CD4-positive, alpha-beta T cell treated with Interleukin-15 for 1 hour (primary cell): ENCODE measurements at places on chromosomes 6 and 20.

DNA sequence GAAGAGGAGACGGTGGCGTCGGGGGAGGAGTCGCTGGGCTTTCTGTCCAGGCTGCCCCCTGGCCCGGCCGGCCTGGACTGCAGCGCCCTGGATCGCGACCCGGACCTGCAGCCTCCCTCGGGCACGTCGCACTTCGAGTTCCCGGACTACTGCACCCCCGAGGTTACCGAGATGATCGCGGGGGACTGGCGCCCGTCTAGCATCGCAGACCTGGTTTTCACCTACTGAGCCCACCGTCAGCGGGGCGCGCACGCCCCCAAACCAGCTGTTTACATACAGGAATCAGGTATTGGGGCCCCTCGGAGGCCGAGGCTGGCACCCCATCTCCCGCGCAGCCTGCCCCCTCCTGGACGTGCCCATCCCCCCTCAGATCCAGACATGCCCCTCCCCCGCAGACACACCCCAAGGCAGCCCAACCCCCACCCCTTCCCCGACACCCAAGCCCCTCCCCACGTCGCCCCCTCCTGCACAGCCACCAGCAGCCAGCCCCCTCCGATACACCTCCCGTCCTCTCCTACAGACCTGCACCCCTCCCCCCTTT is 1.4 kb downstream of the SOX12 start:
- no peak for DNase-seq

DNA sequence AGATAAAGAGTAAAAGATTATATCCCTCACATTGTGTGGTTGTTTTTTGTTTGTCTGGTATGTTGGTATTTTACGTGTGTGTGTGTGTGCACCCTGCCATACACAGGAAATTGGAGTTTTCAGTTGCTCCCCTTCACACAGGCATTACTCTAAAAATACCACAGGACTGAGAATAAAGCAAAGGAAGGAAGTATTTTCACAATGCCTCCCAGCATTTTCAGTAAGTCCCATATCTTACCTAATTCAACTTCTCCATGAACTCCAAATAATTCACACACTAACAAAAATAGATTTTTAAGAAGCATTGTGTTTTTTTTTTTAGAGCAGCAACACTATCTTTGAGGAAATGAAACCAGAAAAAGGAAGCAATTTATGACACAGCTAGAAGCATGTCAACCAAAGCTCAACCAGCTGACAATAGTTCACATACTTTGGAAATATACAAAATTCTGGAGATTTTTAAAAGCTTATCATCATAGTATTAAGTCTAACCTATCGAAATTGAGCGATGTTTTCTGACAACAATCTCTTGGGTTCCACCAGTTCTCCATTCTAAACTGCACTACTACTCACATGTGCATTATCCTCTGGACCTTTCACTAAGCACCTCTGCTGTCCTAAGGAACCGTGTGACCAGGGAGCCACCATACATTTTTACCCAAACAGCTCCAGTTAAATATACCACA is 2.1 kb downstream of the UBE2J1 start:
- no peak for DNase-seq

DNA sequence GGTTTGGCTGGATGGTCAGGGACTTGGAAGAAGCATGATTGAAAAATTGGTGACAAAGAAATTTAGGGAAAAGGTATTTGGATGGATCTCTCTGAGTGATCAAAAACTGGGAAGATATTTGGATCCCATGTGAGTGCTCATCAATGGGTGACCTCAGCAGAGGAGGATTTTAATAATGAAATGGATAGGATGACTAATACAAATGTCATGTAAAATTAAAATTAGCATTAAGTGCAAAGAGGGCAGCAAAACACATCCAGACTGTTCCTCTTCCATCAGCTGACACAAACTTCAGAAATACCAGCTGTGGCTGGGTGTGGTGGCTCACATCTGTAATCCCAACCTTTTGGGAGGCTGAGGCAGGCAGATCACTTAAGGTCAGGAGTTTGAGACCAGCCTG is 151.7 kb downstream of the THBS2 start:
- DNase-seq, result no peak

GRCh38 chr20:59775687-59776055 is 157.8 kb downstream of the SYCP2 start:
- no peak for DNase-seq

GRCh38 chr6:157017861-157018260 is 240.7 kb downstream of the ARID1B start:
- DNase-seq, result no peak

DNA sequence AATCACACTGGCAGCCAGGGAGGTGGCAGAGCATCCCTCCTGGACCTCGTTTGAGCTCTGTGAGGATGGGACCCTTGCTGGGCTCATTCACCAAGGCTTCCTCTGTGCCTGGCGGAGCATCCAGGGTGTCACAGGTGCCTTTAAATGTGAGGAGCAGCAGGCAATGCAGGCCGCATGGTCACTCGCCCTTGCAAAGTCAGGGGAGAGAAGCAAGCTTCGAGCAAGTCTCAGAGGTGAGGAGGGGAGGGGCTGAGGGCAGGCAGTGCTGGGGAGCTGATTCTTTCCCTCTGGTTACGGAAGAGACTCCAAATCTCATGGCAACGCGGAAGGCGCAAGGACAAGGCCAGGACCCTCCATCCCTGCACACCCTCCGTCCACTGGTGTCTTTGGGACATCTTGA is 182.7 kb upstream of the PMEPA1 start:
- no peak for DNase-seq

DNA sequence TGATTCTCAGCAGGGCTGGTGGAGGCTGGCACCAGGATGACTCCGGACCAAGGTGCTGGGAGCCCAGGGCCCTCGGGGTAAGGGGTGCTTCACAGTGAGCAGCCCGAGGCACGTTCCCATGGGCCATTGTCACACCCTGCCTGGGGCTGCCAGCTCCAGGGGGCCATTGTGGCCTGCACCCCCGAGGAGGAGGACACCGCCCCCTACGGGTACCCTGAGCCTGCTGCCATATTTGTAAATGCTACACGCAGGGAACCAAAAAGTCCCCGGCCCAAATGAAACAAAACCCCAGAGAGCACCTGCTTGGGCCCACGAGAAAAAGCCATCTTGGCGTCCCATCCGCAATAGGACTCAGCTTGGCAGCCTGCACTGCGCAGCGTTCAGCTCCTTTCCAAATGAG is 64.7 kb upstream of the GATA5 start:
- DNase-seq, result no peak

DNA sequence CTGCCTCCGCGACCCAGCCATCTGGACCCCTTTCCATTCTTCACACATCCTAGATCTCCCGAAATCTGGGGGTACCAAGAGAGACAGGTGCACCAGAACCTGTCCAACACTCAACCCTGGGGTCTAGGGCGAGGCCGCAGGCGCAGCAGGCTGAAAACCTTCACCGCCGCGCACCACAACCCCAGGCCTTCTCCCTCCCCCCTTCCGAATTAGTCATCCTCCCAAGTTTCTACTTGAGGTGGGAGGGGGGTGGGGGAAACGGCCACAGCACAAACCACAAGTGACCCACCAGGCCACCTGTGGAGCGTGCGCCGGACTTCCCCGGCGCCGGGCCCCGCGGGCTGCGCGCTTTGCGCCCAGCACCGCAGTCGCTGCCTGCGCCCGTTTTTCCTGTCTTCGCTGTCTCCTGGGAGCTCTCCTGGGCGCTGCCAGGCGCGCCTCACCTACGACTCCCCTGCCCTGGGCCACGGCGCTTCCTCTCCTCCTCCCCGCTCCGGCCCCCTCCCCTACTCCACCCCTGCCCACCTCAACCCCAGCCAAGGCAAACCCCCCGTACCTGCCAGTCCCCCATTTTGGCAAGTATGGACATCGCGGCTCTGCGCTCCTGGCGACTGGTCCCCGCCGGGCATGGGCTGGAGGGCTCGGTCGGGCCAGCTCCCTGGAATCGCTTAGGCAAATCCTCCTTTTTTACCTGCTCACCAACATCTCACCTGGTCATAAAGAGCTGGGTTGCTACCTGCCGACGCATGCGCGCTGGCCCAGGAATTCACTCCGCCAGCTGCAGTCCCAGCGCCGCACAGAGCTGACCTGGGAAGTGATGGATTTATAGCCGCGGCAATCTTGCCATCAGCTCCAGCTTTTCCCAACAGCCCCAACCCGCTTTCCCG is 4.2 kb upstream of the TFAP2A start:
- no peak for DNase-seq

GRCh38 chr6:38477680-38478260 is 162.0 kb downstream of the BTBD9 start:
- DNase-seq, result no peak

DNA sequence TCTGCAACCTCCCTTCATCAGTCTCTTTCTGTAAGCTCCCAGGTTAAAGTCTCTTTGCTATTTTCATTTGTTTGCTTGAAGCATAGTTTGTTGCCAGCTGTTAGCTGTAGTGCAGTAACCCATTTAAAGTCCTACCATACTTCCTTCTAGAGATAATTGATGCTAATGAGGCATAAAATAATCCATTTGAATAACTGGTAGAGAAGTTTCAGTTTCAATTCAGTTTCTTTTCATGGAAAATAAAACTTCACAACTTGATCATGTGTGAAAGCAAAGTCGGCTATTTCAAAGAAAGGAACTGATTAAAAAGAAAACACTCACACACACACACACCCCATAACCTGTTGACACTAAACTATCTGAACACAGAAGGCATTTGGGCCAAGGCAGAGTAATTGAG is 68.5 kb upstream of the TENT5A start:
- DNase-seq, result no peak

DNA sequence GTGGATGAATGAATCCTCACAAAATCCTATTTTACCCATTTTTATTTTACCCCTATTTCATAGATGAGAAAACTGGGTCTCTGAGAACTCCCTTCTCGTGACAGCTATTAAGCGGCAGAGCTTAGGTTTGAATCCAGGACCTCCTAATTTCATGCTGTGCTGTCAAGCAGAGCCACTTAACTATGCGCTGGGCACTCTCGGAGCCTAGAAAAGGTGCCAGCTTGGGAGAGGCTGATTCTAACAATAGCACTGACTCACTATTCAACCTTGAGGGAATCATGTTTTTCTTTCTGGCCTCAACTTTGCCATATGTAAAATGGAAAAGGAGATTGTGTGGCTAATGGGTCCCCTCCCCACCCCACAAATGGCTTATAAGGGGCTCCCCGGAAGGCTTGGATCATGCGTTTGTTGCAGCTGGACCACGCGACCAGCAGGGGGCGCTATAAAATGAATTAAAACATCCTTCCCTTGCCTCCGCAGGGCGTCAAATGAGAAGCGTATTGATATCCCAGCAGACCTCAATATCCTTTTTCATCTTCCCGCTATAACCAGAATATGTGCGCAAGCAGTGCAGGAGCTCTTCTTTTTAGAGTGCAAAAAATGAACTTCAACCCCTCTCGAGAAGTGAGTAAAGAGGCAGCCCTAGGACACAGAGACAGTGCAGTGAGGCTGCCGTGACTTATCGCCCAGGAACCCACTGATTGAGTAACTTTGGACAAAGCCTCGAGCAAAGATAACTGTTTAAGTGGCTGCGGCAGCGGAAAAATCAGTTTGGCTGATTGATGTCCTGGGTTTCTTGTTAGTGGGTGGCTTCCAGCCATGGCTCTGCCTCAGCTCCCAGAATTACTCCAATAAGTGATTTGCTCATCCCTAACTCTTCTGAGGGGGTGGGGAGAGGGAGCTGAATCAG is 12.8 kb upstream of the PDYN start:
- no peak for DNase-seq

DNA sequence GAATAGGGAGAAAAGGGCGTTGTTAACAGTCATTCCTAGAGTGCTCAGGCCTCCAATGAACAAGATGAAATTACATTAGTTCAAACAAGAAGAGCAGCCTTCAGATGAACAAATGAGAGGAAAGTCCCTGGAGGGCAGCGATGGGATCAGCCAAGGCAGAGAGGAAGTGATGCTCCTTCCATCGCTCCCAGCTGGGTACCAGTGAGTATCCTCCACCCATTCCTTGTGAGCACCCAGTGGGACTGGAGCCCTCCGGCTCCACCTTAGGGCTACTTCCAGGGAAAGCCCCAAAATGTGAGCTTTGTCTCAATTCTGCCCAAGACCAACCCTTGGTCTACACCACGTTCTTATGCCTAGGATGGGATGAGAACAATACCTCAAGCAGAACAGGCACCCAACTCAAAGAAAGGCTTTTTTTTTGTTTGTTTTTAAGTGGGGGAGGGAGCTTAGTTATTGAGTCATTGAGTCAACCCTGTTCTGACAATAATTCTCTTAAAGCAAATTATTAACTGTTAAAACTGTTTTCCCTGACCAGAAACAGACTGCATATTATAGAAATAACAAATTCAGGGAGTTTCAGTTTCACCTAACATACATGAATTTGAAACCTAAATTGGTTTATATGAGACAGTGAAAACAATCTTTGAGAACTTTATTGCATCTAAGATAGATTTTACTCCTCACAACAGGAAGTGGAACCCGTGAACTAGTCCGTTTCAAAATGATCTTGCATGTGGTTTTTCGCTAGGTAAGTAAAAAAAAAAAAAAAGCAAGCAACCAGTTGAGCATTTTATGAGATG is 106.9 kb downstream of the IPCEF1 start:
- DNase-seq, result no peak

GRCh38 chr6:30554404-30554803 is 1.9 kb downstream of the GNL1 start:
- no peak for DNase-seq

DNA sequence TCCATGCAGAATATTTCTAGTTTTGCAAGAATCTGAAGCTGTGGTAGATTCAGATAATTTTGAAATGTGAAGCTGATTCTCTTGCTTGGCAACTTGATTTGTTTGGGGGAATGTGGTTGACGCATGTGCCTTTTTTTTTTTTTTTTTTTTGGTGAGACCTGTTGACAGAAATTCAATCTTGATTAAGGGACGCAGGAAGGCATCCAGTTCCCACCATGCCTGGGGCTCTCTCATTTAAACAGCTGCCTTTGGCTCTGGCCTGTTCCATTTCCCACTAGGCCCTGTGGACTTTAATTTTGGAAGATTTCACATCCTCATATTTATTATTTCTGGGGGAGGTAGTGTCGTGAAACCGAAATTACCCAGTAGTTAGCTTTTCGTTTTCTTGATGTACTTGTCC is 8.6 kb downstream of the TPX2 start:
- DNase-seq, result no peak

- no peak for DNase-seq
Observed at GRCh38 chr6:120262354-120262753, 912.8 kb upstream of the MAN1A1 start.

GRCh38 chr6:5752391-5752680 is 254.4 kb downstream of the NRN1 start:
- DNase-seq, result no peak

DNA sequence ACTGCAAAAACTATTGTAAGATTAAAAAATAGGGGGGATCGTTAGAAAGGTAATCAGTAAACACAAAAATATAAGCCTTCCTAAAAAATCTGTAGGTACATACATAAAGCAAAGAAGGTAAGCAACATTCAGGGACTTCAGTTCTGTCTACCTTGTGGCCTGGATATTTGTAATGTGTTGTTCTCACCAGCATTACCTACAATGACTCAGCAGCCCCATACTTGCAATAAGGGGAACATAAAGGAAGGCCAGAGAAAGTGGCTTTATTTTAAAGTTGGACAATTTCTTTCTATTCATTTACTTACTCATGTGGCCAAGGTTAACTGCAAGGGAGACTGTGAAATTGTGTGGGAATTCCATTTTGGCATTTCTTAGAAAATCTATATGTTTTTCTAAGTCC is 277.2 kb upstream of the PREP start:
- DNase-seq, result no peak

- DNase-seq, result no peak
Observed at GRCh38 chr6:71533939-71534379, 245.3 kb downstream of the OGFRL1 start.
